Ureter (tissue), 1 donor: ENCODE measurements at places on chromosomes 11 and 22.

DNA sequence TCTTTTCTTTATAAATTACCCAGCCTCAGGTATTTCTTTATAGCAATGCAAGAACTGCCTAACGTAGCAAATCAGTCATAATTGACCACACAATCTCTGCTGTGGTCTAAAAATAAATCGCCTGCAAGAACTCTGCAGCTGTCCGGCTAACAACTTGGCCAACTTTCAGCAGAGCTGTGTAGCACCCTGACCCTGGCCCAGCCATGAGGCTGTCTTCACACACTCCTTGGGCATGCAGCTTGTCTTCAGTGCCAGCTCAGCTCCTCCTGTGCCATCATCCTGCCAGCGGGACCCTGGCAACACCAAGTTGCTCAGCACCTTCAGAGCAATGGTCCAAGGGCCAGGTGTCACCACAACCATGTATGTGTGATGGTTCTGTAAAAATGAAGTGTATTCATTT, 355.6 kb downstream of the OPCML start:
- DNase-seq = no peak

DNA sequence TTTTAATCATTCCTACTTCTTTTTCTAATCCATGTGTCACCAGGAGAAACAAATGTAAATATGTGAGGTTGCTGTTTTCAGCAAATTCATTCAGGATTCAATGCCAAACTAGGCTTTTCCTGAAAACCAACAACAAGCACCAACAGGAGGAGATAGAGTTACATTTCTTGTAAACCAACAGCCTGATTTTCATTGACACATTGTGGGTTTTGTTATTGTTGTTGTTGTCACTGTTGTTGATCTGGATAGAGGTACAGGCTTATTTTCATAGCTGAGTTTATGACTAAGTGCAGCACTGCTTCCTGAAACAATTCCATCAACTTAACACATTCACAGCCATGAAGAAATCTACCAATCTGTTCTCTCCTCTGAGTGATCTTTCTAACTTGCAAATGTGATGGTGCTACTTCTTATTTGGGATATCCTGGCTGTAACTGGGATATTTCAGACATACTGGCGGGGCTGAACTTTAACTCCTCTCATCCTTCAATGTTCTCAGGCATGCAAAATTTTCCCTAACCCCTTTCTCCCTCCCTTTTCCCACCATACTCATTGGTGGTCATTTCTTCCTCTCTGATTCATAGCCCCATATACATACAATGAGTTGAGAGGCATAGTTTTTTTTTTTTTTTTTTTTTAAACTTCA, 65.5 kb downstream of the ME3 start:
- no peak for DNase-seq

GRCh38 chr11:65498042-65498726, 661 bp upstream of the MALAT1 start:
- no peak for DNase-seq

GRCh38 chr11:115463606-115464005, 40.6 kb downstream of the CADM1 start:
- no peak for DNase-seq

DNA sequence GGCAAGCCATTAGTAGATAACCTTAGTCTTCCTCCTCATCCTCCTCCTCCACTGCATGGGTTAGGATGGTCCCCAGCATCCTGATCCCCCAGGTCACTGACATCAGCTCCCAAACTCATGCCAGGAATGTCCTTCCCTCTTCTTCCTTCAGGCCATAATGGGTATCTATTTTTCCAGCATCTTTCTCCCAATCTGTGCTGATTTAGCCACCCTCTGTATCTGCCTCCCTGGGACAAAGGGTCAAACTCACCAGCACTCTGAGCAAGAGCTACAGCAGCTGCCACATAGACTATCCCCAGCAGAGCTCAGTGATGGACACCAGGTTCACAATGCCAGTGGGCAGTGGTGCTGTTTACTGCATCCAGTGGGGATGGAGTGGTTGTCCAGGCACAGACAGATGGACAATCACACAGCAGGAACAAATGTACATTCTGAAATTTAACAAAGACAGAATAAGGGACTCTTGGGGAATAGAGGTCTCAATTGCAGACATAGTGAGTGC, 115.2 kb upstream of the TOP3B start:
- no peak for DNase-seq

DNA sequence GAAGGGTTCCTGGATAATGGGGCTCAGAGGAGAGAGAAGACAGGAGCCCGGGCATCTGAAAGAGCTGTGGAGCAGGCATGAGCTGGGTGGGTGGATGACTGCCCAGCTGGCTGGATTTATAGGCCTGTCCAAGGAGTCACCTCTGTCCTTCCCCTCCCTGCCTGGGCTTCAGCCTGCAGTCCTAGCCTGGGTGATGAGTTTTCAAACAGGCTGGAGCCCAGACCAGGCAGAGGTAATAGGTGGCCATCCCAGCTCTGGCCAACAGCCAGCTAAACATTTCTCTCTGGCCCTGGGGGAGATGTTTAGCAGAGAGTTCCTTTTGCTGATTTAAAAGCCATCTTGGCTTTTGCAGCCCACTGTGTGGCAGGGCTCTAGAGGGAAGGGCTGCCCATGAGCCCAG, 5.4 kb downstream of the C11orf96 start:
- DNase-seq = no peak

- no peak for DNase-seq
These were observed 1297.5 kb downstream of the LRRC4C start for GRCh38 chr11:40161854-40162410.

DNA sequence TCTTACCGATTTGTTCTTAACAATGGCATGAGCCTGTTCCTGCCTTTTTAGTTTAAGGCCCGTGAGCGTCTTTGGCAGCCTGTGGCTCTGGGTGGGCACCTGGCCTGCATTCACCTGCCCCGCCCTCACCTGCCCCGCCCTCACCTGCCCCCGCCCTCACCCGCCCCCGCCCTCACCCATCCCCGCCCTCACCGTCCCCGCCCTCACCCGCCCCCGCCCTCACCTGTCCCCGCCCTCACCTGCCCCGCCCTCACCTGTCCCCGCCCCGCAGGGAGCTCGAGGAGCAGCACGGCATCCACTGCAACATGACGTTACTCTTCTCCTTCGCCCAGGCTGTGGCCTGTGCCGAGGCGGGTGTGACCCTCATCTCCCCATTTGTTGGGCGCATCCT, 14.2 kb downstream of the GATD1 start:
- no peak for DNase-seq

DNA sequence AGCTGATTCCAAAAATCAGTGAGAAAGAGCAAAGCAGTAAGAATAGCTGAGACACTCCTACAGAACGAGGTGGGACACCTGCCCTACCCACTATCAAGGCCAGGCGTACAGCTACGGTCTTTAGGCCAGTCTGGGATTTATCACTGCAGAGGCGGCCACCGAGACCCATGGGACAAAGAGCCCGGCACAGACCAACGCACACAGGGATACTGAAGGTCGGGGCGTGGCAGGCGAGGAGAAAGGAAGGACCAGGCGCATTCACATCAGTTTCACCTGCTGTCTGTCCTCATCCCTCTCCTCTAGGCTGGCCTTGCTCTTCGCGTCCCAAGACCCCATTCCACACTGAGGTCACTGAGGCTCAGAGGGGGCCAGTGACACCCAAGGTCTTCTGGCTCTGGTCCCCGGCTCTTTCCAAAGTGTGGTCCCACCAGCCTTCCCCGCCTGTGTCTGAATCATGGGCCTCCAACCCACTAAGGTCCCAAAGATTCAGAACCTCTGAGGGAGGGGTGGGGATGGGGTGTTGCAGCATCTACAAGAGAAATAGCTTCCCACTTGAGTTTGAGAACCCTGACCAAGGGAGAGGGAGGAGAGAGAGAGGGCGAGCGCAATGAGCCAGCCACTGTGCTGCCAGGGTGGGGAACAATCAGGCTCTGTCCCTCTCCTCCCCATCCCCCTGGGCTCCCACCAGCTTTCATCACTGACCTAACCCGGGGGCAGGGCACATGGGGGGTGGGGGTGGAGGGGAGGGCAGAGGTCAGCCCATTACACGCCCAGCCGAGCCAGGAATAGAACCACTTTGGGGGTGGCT, 7.2 kb upstream of the PICK1 start:
- DNase-seq = no peak

DNA sequence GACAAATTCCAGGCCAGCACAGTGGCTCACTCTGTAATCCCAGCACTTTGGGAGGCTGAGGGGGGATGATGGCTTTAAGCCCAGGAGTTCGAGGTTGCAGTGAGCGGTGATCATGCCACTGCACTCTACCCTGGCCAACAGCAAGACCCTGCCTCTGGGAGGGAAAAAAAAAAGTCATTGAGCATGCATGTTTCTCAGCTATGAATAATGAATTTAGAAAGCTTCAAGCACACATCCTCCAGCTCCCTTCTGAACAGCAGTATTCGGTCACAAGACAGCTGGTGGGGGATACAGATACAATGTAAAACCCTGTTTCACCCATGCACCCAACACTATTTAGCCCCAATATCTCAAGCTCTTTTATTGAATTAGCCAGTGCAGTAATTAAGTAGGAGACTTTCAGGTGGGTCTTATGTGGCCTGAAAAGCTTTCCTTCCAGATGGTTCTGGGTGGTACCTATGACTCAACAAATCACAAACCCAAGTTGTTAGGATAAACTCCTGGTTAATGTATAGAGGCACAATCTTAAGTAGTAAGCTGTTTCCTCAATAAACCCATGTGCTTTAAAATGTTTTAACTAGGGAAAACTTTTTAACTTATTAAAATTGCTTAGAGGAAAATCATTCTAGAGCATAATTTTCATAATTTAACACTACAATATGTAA, 13.4 kb downstream of the PRDM10 start:
- no peak for DNase-seq

GRCh38 chr11:61967924-61968757, 707 bp upstream of the FTH1 start:
- no peak for DNase-seq

DNA sequence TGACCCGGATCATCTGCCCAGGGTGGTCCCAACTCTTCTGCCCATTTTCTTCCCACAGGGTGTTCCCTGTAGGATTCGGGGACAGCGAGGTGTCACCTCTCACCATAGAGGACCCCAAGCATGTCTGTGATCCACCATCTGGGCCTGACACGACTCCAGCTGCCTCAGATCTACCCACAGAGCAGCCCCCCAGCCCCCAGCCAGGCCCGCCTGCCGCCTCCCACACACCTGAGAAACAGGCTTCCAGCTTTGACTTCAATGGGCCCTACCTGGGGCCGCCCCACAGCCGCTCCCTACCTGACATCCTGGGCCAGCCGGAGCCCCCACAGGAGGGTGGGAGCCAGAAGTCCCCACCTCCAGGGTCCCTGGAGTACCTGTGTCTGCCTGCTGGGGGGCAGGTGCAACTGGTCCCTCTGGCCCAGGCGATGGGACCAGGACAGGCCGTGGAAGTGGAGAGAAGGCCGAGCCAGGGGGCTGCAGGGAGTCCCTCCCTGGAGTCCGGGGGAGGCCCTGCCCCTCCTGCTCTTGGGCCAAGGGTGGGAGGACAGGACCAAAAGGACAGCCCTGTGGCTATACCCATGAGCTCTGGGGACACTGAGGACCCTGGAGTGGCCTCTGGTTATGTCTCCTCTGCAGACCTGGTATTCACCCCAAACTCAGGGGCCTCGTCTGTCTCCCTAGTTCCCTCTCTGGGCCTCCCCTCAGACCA, 24.0 kb downstream of the CSF2RB start:
- peak; percentile 36 for DNase-seq

DNA sequence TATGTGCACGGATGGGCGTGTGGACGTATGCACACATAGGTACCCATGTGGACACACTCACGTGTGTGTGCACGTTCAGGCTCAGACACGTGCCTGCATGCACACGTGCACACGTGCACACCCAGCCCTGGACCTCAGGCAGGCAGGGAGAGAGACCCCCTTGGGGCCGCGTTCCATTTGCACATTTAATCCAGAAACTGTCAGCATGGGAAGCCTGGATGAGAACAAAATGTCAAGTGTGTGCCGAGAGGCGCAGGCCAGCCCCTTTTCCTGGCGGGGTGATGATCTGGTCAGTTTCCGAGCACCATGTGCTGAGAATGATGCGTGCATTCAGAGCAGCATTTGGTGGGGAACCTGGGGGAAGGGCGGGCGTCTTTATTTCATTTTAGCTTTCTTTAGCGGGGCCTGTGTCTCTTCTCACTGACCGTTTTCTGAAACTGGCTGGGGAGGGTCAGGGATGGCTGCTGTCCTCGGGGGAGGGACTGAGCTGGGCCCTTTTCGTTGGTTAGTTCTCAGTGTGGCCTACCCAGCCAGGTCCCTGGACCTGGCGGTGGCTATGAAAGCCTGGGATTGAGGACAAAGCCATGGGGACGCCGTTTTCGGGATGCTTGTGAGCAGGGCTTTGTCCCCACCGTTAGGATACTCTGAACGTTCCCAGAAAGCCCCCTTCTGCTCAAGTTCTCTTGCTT, 96.3 kb downstream of the KCNQ1 start:
- DNase-seq = no peak

DNA sequence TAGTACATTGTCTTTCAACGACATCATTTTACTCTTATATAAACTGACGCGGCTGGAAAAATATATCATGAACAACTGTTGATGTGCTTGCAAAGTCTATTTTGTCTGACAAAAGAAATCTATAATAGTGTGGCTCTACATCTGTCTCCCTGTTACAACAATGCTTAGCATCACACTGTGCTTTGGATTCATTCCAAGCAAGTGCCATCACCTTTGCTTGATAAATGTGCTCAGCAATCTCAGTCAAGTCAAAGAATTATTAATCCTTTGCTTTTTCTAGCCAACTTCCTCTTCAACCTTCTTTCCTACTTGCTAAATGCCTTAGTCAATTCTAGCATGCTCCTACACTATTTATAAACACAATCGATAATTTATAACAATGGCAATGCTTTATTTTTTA, 140.5 kb downstream of the FCHSD2 start:
- DNase-seq = no peak

DNA sequence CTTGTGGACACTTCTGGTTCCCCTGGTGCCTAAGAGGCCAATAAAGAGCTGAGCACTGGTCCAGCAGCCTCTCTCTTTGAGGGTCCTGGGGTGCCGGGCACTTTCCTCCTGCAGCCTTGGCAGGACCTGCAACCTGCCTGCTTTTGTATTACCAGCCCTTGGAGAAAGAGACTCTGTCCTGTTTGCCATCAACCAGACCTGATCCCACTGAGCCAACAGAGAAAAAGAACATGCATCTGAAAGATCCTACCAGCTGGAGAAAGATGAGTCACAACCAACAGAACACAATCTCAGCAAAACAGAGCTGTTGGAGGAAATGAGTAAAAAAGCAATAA, 321.0 kb downstream of the DDX10 start:
- DNase-seq = no peak

- no peak for DNase-seq
These were observed 12.0 kb upstream of the CAT start for GRCh38 chr11:34426766-34427185.

- DNase-seq = no peak
These were observed 1295.0 kb downstream of the JRKL start for GRCh38 chr11:97684486-97685439.

- DNase-seq = no peak
These were observed 23.2 kb downstream of the RTN4R start for GRCh38 chr22:20244691-20245576.

- peak; percentile 42 for DNase-seq
These were observed 53.9 kb downstream of the MICAL2 start for GRCh38 chr11:12164061-12165014.

GRCh38 chr11:36372101-36372771, 76.1 kb downstream of the PRR5L start:
- DNase-seq = no peak

- no peak for DNase-seq
These were observed 23.3 kb upstream of the GAL start for GRCh38 chr11:68661014-68661413.
